ENCODE measurements at places on chromosomes 5 and 9.

DNA sequence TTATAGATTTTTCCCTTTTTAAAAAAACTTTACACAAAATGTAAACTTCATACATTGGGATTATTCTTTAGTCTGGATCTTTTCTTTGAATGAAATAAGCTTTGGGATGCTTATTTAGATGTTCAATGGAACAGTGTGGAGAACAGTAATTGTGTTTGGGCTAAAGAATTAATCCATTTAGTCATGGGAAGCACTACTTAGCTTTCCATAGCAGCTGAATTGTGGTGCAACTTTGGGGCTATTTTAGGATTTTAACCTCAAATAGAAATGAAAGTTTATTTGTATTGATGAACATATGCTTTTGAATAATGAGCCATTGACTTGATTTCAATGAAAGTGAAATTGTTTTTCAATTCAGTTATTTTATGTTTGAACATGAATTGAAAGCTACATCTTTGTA lies 72.4 kb downstream of the ZCCHC7 start:
- DNase-seq, result no peak

DNA sequence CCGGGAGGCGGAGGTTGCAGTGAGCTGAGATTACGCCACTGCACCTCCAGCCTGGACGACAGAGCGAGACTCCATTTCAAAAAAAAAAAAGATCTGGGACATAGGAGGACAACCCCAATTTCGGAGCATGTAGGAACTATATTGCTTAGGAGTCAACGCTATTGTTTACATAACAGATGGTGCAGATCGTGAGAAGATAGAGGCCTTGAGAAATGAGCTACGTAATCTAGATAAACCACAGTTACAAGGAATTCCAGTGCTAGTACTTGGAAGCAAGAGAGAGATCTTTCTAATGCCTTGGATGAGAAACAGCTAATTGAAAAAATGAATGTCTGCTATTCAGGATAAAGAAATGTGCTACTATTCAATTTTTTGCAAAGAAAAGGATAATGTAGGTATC lies 20.3 kb downstream of the TBC1D2 start:
- DNase-seq, result no peak

DNA sequence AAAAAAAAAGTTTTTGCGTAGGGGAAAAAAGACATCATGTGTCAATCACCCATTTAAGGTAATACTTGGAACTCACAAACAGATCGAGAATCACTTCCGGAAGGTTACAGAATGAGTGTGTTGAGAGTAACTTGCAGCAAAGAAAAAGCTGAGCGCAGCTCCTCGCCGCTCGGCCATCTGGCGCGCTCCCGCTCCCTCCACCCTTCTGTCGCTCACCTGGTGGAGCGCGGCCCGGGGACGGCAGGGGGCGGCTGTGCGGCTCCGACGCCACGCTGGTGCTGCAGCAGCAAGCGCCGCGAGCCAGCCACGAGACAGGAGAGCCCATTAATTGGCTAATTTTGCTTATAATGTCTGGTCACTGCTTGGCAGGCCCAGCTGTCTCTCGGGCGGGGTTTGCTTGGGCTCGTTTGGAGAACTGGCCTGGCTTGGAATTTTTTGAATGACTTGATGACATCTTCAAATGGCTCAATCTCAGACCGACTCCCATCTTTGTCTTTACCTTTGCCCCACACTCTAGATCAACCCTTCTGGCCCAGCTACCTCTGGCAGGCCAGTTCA lies 601.8 kb downstream of the CCDC171 start:
- no peak for DNase-seq

- no peak for DNase-seq
Observed at GRCh38 chr5:127019928-127020327, 10.4 kb downstream of the MARCHF3 start.

DNA sequence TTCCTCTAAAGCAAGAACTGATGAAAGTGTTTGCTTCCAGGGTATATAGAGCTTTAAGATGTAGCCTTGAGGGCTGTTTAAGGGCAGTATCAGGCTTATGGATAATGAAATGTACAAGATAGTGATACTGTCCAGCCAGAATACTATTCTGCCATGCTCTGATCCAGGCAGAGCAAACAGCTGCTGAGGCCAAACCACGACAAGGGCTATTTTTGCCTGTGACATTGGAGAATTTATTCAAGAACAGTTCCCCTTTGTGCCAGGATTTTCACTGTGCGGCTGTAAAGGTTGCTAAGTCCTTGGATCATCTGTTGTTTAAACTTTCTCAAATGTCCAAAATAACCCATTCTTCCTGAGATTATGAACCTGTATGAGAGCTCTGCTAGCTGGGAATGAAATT lies 70.4 kb downstream of the OTP start:
- DNase-seq, result no peak

- no peak for DNase-seq
Observed at GRCh38 chr5:179153341-179153901, 93.2 kb downstream of the ZNF354C start.

- no peak for DNase-seq
Observed at GRCh38 chr9:79357194-79357593, 214.6 kb upstream of the TLE4 start.

DNA sequence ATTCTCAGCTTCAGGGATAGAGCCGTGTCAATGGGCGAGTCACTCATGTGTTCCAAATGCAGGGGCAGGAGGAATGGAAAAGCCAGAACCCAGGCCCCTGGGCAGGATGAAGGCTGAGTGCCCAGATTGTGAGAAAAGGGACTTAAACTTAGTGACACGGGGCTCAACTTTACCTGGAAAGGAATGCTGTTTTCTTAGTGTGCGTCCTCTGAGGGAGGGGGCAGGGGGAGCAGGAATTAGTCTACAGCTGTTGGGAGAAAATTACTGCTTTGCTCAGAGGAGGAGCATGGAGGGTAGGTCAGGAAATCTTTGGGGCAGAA lies 14.6 kb downstream of the HK3 start:
- no peak for DNase-seq

DNA sequence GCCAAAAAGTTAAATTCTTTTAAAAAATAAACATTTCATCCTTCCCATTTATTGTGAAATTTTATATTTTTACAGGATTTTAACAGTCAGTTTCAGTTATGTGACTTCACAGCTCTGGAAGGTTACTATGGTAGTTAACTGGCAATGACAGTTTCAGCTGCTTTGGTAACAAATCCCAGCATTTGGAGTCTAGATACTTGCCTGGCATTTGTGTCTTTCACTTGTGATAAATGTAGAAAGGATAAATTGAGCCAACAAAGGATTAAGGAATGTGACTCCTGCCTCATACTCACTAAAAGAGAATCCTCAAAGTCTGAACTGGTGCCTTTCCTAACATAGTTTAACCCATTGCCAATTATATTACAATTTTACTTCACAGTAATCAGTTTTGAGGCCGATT lies 315.5 kb downstream of the FER start:
- no peak for DNase-seq

- no peak for DNase-seq
Observed at GRCh38 chr5:151042453-151043093, 22.2 kb downstream of the GPX3 start.

DNA sequence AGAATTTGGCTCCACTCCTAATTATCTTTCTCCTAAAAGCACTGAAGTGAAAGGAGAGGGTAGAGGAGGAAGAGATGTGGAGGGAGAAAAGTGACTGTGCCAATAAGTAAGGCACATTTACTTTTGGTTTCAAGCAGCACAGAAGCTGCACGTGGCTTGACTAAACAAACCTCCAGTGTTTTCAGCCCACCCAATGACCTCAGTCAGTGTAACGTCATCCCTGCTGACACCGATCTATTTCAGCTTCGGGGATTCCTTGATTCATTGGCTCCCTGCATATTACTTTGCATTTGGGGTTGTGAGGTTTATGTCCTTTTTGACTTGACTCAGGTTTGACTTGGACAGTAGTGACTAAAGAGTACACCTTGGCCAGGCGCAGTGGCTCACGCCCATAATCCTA lies 35.6 kb upstream of the NIM1K start:
- no peak for DNase-seq

DNA sequence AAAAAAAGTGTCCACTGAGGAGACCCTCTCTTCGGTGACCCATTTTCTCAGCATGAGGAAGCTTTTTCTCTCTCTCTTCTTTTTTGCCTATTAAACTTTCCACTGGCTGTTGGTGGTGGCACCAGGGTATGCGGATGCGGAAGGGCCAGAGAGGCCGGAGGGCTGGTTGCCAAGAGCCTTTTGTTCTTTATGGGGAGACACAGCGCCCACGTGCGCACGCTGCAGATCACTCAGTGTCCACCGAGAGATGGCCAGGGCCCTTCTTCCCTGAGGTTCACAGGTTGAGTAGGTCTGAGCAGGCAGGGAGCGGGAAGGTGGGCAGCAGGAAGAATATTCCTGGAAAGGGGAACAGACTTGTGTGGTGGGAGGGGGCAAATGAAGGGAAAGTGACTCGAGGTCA lies 69.1 kb downstream of the STK10 start:
- no peak for DNase-seq

GRCh38 chr5:80082281-80082680 lies 47.1 kb downstream of the THBS4 start:
- no peak for DNase-seq

DNA sequence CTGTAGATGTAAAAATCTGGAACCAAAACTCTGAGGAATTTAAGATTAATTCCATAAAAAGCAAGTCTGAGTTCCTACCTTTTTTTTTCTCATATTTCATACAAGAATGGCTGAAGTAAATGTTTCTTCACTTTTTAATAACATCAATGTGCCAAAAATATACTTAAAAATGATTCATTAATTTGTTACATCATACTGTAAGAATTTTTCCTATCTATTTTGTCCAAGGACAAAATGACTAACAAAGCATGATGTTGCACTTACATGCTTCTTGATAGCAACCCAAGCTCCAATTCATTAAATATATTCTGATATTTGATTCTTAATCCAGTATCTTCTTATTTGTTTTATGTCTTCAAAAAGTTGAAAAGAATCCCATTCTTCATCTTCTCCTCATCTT lies 988.3 kb downstream of the TLE1 start:
- DNase-seq, result no peak

DNA sequence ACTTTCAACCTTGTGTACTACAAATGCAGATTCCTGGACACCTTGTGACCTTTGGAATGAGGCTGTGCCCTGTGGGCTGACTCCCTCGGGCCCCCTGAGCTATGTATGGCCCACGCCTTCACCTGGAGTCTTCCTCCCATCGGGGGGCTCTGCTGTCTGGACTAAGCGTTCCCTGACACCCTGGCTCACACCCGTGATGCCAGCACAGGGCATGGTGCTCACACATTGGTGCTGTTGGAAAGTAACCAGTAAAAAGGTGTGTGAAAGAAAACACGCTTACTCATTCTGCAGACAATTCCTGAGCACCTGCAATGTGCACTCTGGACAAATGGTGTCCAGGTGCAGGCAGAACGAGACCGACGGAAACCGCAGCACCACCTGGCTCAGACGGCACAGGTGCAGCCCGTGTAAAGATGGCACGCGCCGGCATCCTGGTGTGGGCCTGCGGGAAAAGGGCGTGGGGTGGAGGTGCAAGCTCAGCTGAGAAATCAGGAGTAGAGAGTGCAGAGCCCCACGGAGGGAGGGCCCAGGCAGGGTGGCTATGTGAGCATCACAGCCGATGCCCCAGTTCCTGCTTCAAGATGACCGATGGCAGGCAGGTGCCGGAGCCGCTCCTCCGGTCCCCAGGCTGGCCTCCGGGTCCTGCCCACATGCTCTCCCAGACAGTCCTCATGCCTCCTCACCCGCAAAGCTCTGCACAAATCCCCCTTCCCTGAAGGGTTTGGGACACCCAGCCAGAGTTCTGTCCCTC lies 11.0 kb downstream of the LPCAT1 start:
- DNase-seq, result peak; percentile 1

DNA sequence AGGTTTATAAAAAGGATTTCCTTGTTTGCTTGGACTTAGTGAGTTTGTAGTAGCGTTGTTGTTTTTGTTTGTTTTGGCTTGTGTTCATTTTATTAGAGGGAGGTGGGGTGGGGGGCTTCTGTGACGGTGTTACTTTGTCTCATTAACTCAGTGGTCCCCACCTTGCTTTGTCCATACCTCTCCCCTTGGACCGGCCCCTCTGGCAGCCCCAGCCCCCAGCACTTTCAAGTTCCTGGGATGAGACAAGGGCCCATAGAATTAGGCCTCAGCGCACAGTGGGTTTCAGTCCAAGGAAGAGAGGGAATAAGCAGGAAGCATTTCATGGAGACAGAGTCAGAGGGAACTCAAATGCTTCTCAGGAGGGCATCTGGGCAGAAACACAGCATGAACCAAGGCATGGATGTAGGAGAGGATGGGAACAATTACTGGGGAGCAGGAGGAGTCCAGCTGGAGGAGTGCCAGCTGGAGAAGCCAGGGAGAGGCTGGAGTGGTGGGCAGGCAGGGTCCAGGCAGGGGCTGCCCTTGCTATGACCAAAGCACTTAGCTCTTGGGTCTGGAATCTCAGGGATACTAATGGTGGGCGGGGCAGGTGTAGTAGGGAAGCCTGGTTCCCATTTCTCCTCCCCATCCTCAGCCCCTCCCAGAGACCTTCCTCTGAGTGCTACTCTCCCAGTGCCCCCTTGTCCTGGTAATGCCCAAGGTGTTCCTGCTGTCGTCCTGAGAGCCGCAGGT lies 23.5 kb upstream of the ENHO start:
- no peak for DNase-seq

GRCh38 chr5:180178531-180179441 lies 30.2 kb downstream of the RASGEF1C start:
- no peak for DNase-seq

DNA sequence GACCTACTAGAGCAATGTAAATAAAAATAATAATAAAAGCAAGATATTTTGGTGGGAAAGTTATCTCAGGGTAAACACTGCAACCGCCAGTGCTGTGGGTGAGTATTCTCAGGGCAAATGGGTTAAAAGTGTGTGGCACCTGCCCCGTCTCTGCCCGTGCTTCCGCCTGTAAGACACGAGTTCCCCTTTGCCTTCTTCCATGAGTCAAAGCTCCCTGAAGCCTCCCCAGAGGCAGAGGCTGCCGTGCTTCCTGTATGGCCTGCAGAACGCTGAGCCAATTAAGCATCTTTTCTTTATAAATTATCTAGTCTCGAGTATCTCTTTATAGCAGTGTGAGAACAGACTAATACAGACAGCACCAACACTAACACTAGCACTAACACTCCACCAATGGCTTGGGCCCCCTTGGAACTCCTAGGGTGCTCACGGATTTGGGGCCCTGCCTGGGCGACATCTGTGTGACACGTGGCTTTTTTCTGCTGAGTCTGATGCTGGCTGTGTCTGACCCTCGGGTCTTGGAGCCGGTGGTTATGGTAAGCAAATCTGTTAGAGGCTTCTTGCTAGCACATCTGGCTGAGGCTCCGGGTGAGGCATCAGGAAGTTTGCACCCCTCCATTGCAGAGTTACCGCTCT lies 10.6 kb downstream of the PLEKHG4B start:
- no peak for DNase-seq

GRCh38 chr9:107875571-107875980 lies 386.0 kb upstream of the KLF4 start:
- no peak for DNase-seq

DNA sequence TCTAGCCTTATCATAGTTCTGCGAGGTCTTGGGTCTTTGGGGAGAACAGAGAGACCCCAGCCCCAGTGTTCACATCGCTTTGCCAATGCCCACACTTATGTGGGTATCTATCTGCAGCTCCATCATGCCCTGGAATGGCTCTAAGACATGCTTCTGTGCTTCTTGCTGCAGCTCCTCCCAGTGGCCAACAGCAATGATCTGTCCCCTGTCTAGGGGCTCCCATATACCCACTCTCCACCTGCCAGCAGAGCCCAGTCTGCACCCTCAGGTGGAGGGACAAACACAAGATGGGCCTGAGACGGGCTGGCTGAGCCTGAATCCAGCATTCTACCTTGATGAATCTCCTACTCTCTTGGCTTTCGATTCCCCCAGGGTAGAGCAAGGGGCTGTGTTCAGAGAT lies 14.6 kb upstream of the DAP start:
- no peak for DNase-seq

Measured in thoracic aorta (tissue), 2 donors.